Sciatic nerve (tissue), 2 donors: ENCODE measurements at places on chromosomes 11 and 22.

DNA sequence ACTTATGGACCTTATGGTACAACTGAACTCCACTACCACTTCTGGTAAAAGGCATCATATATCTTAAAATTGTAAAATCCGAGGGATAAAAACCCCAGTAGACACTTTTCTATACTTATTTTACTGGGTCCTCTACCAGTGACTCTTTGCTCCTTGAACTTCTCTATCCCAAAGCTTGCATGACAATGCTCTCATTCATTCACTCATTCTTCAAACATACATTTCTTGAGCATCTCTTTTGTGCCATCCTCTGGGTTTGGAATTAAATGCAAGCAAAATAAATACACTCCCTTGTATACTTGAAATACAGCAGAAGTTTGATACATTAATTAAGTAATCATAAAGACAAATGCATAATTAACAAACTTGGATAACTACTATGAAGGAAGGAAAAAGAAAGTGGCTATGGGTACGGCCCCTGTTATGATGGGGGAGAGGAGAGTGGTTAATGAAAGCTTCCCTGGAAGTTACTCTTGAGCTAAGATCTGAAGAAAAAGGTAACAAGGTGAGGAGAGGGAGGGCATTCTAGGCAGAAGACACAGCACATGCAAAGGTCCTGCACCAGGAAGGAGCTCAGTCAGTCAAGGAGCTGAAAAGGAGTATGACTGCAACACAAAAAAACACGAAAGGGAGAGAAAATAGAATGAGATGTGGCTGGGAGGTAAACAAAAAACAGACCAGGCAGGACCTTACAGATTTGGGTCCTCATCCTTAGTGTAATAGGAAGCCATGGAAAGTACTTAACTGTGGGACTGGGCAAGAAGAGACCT, 8.0 kb downstream of the MPZL3 start:
- DNase-seq = no peak

GRCh38 chr22:19612866-19613572, 88.8 kb upstream of the CLDN5 start:
- no peak for DNase-seq

DNA sequence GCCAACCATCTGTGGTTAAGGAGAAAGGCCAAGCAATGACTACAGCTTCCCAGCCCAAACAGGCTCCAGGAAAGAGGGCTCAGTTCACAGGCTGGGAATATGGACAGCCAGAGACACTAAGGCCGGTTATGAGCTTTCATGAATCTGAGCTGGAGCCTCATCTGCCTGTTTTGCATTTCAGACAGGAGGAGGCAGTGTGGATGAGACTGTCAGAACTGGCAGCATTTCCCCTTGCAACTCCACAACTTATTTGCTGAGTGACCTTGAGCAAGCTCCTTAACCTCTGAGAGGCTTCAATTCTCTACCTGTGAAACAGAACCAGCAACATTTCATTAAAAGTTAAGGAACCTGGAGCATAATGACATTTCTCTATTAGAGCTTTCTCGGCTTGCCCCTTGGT, 264.0 kb downstream of the ETS1 start:
- DNase-seq = no peak

DNA sequence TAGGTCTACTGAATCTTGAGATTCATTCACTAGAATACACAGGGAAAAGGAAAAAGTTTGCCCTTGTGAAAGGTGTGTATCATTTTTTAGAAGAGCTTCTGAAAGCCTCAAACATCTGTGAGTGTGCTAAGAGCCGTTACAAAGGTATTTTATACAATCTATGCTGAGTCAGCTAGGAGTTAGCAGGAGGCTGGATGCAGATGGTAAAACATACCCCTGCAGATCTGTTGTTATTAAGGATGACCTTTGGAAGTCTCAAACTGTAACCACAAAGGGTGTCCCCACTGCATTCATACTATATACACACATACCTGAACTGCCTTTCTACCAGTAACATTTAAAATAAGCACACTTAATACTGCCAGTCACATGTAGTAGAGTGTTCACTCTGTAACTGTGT, 8.4 kb upstream of the C11orf91 start:
- no peak for DNase-seq

DNA sequence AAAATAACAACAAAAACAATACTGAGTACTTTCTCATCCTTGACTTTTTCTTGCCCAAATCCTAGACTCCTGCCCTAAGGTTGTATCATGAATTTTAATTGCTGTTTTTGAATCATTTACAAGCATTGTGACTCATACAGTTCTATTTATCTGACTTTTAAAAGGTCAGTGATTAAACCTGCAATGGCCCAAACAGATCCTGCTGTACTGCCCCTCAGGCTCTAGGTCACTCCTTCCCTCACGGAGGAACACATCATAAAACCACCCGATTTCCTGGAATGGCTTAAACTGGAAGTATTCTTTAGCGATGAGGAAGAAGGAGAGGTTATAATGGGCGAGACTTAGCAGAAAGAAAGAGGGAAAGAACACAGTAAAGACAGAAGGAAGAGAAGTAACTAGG, 12.3 kb downstream of the ARFGAP3 start:
- DNase-seq = no peak

GRCh38 chr11:9362393-9362863, 22.0 kb upstream of the IPO7 start:
- no peak for DNase-seq

DNA sequence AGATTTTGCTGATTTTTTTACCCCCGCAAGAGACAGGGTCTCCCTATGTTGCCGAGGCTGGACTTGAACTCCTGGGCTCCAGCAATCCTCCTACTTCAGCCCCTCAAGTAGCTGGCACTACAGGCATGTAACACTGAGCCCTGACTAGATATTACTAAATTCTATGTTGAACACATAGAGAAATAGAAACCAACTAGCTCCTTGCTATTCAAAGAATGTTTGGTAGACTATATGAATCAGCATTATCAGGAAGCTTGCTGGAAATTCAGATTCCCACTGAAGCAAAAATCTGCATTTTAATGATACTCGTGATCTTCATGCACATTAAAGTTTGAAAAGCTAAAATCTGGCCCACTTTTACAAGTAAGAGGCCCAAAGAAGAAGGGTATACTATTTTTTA, 11.9 kb downstream of the TMEM41B start:
- DNase-seq = no peak

DNA sequence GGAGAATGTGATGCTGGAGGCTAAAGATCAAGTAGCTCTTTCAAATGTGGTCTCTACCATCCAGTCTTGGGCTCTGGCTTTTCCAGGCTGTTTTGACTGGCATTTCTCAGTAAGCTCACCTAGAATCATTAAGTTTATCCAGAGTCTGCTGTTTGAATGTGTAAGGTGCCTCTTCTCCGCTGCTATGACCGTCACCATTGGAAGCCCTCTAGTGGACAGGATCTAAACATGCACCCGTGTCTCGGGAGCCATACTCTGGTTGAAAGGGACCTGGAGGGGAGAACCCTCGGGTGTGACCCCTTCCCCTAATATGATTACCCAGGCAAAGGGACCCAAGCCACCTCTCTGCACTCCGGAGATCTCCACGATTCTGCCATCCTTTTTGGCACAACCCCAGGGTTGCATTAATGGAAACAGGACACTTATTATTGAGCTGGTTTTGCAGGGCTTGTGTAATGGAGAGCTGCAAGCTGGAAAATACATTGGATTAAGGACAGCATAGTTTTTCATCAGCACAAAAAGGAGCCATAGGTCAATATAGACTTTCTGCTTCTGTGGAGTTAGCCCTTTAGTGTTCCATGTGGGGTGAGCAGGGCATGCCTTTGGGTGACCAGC, 191.0 kb upstream of the LARGE1 start:
- no peak for DNase-seq

DNA sequence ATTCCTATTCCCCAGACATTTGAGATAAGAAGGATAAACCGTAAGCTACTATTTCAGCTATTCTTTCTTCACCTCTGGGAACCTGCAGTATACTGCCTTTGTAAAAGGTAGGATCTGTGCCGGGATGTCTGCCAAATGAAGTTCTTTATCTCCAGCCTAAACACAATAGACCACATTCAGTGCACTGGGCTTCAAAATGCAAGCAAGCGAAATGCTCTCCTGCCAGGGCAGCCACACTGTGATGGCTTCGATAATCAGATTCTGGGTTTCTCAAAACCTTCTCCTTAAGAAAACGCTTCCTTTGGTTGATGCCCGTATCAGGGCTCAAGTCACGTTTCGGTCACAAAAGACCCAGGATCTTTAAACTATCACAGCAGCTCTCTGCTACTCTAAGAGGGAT, 299.5 kb upstream of the B3GAT1 start:
- no peak for DNase-seq

DNA sequence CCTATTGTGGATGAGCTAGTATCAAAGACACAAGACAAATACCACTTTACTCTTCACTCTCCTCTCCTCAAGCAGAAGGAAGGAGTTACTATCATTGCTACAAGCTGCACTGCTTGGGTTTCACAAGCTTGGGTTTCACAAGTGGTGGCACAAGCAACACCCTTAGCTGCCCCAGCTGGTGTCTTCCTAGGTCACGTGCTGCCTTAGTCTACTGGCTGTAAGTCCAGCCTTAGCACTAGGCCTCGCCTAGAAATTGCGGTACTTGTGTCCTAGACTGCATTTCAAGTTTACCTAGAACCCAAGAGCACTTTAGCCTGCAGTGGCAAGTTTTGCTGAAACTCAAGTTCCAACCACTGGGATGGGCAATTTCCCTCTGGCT, 86.6 kb downstream of the EHF start:
- no peak for DNase-seq

DNA sequence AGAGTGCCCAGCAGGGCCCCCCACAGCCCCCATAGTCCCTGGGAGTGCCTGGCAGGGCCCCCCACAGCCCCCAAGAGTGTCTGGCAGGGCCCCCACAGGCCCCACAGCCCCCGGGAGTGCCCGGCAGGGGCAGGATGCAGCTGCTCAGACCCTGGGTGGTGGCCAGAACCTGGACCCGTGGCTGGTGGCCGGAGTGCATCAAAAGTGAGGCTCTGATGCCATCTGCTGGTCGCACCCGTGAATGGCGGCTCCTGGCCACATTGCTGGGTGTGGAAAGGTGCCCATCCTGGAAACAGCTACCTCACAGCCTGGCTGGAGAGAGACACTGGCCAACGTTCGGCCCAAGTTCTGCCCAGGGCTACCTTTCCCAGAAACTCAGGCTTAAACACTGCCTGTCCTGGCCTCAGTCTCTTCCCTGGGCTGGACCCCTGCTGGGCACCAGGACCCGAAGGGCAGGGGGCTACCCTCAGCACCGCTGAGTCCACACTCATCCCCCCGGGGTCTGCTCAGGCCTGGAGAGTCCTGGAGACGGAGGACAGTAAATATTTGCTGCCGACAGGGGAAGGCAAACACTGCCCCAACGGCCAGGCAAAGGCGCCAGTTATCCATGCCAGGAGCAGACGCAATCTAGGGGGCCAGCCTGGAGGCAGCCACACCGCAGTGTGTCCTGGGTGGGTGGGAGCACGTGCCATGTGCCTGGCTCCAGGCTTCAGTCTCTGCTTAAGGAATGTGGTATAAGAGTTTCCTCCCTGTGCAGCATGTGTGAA, 4.4 kb downstream of the INS start:
- peak; percentile 82 for DNase-seq

DNA sequence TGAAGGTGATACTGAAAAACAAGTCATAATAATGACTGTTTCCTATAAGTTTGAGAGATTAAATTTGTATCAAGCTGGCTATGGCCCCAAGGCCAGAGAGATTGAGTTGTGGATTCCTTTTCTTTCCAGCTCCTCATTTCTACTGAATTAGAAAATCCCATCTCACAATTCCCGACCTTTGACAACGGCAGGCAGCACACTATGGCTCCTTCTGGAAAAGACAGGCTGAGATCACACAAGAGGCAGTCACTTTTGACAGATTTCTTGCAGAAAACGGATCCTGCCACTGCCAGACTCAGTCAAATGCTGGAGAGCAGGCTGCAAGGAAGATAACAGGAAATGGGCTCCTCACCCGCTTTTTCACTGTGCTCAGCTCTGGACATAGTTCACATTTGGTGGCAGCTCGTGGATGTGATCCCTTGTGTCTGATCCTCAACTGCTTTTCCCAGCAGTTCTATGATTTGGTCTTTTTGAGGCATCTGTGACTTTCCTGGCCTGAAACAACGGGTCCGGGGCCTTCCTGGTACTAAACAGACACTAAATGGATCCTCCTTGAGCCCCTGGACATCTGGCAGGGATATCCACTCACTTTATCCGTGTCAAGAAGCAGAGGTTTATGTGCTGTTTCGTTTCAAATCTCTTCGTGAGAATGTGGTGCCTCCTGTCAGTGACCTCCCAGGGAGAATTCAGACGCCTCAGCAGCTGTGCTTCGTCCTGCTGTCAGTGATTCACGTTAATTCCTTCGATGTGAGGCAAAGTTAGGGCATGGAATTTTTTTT, 26.1 kb upstream of the RTL6 start:
- no peak for DNase-seq

DNA sequence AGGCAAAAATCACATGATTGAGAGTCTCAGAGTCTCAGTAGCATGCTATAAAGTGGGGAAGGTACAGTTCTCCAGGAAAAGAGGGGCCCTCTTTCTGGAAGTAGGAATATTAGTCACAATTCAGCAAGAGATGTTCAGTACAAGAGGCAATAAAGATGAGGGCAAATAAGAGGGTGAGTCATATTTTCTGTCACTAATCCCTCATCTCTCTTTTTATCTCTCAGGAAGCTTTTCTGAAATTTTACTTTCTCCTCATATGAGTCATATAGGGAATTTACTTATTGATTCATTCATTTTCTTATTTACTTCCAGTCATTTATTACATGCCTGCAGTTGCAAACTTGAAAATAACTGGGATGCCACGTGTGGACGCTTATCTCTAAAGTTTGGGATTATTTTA, 3.4 kb upstream of the NXPE1 start:
- DNase-seq = no peak

DNA sequence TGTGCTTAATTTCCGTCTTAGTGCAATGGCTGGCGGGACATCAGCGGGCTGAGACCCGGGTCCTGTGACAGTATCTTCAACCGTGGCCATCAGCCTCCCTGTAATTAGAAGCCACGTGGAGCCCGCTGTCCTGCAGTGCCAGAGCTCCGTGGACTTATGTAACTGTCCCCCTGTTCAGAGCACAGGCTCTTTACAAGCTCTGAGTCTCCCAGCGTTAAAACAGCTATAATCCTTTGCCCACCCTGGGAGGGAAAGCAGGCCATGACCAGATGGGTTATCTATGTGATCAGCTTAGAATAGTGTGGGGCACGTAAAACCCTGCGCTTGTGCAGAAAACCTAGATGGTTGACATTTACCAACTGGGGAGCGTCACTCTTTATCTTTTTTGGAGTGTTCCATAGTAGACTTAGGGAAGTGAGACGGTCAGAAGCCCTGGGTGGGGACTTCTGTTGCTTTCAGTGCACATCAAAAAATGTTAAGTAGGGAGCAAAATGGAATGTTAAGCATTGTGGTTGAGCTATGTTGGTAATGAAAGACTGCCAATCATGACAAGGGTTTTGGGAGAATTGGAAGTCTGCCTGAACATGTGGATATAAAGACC, 103.5 kb upstream of the CADM1 start:
- no peak for DNase-seq
